ENCODE measurements at places on chromosomes 13 and 19. TPM values are rescaled to one million over a fixed set of nuclear protein-coding genes. Genes with fewer than 3 reads are reported as not detected.

The ZNF568 gene
- 13.1 TPM for total RNA-seq

The TPGS1 gene
- total RNA-seq = 23.1 TPM

The UTP14C gene
- 20.3 TPM for total RNA-seq

The IZUMO2 gene
- total RNA-seq = not detected

The UBL3 gene
- total RNA-seq = 34.1 TPM

The ZNF99 gene
- total RNA-seq = 0.25 TPM

The KCNN1 gene
- total RNA-seq = 0.19 TPM

The EDNRB gene
- total RNA-seq = 60.1 TPM

GRCh38 chr19:11813703-11814028, 407 bp upstream of the ZNF440 start:
- no peak for DNase-seq
- no peaks in the 10 kb centered on the region for H3K4me1 ChIP-seq
- no peaks in the 10 kb centered on the region for H3K27me3 ChIP-seq
- peak overlapping the region; percentile 59 for H3K4me3 ChIP-seq
- H3K27ac ChIP-seq = no peak overlapping the region

- H3K4me3 ChIP-seq = no peak overlapping the region
- H3K4me1 ChIP-seq = peaks cover 4% of the 10 kb centered on the region
- H3K36me3 ChIP-seq = no peaks in the 10 kb centered on the region
- no peak for DNase-seq
- no peak overlapping the region for H3K27ac ChIP-seq
- no peaks in the 10 kb centered on the region for H3K27me3 ChIP-seq
These were observed 147.5 kb downstream of the DIAPH3 start for GRCh38 chr13:60016229-60016628.

DNA sequence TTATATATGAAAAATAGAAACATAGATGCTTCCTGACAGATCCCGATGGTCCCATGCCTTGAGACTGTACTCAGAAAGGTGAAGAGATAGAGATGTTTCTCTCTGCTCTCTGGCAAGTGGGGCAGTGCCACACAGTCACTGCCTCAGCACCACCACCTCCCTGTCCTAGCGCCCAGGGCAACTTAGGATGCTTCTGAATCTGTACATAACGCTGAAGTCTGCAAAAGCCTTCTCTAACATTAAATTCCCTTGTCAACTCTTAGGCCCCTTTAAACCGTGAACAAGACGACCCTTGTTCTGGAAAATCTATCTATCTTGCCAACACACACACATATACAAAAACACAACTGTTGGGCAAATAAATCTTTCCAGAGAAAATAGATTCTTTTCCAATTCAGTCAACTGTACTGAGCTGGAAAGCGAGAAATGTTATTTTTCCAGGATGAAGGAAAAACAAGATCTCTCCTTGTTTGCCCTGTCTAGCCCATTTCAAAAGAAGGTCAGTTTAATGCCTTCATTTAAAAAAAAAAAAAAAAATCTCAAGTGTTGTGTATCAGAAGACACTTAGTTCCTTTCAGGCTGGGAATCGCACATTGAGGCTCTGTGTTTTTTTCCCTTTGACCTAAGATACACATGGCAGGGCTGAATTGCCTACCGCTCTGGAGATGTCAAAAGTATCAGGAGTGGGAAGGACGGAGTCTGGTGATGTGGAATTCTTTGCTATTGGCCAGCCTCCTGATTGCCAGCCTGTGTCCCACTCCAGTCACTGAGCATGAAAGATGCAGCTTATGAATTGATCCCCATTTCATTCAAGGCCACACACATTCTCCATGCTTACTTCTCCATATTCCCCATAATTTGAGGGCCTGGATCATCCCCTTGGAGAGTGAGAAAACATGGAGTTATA, 241.4 kb downstream of the LACC1 start:
- no peak overlapping the region for H3K4me3 ChIP-seq
- H3K36me3 ChIP-seq = no peaks in the 10 kb centered on the region
- H3K27me3 ChIP-seq = no peaks in the 10 kb centered on the region
- peaks cover 23% of the 10 kb centered on the region for H3K4me1 ChIP-seq
- DNase-seq = no peak
- H3K27ac ChIP-seq = no peak overlapping the region

DNA sequence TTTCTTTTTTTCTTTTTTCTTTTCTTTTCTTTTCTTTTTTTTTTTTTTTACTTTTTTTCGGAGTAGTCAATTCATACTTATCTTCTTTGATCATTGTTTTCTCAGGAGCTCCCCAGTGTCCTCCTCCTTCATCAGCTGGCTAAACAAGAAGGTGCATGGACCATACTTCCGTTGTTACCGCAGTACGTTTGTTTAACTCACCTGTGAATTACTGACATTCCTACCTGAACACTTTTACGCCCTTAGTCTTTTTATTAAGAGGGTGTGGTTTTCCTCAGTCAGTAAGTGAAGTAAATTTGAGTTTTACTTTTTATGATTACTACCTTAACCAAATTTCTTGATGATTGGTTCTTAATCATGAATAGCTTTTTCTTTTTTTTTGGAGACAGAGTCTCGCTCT, 47.1 kb downstream of the B3GLCT start:
- no peak for DNase-seq
- no peaks in the 10 kb centered on the region for H3K4me1 ChIP-seq
- H3K27ac ChIP-seq = no peak overlapping the region
- H3K4me3 ChIP-seq = no peak overlapping the region
- no peaks in the 10 kb centered on the region for H3K36me3 ChIP-seq

- H3K36me3 ChIP-seq = no peaks in the 10 kb centered on the region
- H3K4me3 ChIP-seq = no peak overlapping the region
- H3K27me3 ChIP-seq = no peaks in the 10 kb centered on the region
- H3K4me1 ChIP-seq = no peaks in the 10 kb centered on the region
- no peak overlapping the region for H3K27ac ChIP-seq
- no peak for DNase-seq
These were observed 159.9 kb downstream of the KATNAL1 start for GRCh38 chr13:30147421-30147820.

DNA sequence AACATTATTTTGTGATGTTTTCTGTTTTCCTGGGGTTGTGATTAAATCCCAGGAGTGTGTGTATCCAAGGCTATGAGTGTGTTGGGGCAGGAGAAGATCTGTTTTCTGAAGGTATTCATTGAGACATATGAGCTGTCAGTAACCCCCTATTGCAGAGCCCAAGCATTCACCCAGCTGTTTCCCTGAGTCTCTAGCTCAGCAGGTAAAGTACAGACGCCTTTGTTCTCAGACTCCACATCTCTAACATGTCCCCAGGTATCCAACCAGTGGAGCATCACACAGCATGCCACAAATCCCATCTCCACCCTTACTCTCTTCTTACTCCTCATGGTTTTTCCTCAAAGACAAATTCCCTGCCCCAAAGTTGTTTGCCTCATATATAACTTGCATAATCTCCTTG, 213.6 kb downstream of the PCDH20 start:
- no peak overlapping the region for H3K4me3 ChIP-seq
- no peak overlapping the region for H3K27ac ChIP-seq
- no peaks in the 10 kb centered on the region for H3K27me3 ChIP-seq
- no peak for DNase-seq

- no peaks in the 10 kb centered on the region for H3K27me3 ChIP-seq
- DNase-seq = peak; percentile 94
- peaks cover 6% of the 10 kb centered on the region for H3K4me1 ChIP-seq
- H3K36me3 ChIP-seq = no peaks in the 10 kb centered on the region
- peak overlapping the region; percentile 83 for H3K27ac ChIP-seq
These were observed 2.1 kb downstream of the EFNB2 start for GRCh38 chr13:106533101-106533942.

- H3K27me3 ChIP-seq = no peaks in the 10 kb centered on the region
- peak overlapping the region; percentile 99 for H3K4me3 ChIP-seq
- H3K4me1 ChIP-seq = peaks cover 4% of the 10 kb centered on the region
- no peak for DNase-seq
- peak overlapping the region; percentile 100 for H3K27ac ChIP-seq
- peaks cover 2% of the 10 kb centered on the region for H3K36me3 ChIP-seq
These were observed 2.3 kb downstream of the PPP1R15A start for GRCh38 chr19:48874303-48875135.

- no peaks in the 10 kb centered on the region for H3K4me1 ChIP-seq
- H3K27ac ChIP-seq = no peak overlapping the region
- no peak for DNase-seq
- peaks cover 60% of the 10 kb centered on the region for H3K36me3 ChIP-seq
- H3K27me3 ChIP-seq = no peaks in the 10 kb centered on the region
- no peak overlapping the region for H3K4me3 ChIP-seq
These were observed 21.9 kb downstream of the VRK3 start for GRCh38 chr19:50003254-50003788.

GRCh38 chr19:7678971-7679751, 1.5 kb upstream of the TRAPPC5 start:
- H3K27me3 ChIP-seq = no peaks in the 10 kb centered on the region
- H3K4me3 ChIP-seq = no peak overlapping the region
- no peaks in the 10 kb centered on the region for H3K4me1 ChIP-seq
- peak; percentile 29 for DNase-seq
- no peaks in the 10 kb centered on the region for H3K36me3 ChIP-seq

DNA sequence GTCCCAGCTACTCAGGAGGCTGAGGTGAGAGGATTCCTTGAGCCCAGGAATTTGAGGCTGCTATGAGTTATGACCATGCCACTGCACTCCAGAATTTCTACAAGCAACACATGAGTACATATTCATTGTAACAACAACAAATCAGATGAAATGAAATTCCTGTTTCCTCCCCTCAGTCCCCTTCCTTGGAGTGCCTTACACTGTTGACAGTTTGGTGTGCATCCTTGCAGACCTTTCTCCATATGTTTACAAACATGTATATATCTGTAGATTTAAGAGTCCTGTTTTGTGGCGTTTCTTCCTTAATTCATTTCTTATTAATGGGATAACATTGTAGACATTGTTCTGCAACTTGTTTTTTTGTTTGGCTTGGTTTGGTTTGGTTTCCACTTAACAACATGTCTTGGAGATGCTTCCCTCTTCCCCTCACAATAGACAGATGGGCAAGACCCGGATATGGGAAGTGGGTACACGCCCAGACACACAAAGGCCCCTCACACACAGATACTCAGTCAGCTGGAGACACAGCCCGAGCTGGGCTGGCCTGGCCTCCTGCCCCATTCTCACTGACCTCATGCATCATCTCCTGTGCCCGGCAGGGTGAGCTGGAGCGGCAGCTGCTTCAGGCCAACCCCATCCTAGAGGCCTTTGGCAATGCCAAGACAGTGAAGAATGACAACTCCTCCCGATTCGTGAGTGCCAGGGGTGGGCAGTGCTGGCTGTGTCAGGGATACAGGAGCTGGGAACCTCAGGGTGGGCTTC, 21.7 kb downstream of the MYH14 start:
- no peaks in the 10 kb centered on the region for H3K36me3 ChIP-seq
- no peak overlapping the region for H3K27ac ChIP-seq
- DNase-seq = no peak
- H3K27me3 ChIP-seq = no peaks in the 10 kb centered on the region
- no peak overlapping the region for H3K4me3 ChIP-seq
- H3K4me1 ChIP-seq = no peaks in the 10 kb centered on the region

DNA sequence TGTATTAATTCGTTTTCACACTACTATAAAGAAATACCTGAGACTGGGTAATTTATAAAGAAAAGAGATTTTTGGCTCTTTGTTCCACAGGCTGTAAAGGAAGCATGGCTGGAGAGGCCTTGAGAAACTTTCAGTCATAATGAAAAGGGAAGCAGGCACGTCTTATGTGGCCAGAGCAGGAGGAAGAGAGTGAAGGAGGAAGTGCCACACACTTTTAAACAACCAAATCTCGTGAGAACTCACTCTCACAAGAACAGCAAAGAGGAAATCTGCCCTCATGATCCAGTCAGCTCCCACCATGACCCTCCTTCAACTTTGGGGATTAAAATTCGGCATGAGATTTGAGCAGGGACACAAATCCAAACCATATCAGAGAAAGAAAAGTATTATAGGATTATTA, 1255.9 kb upstream of the MIR17HG start:
- no peaks in the 10 kb centered on the region for H3K36me3 ChIP-seq
- no peak for DNase-seq
- no peak overlapping the region for H3K27ac ChIP-seq
- no peak overlapping the region for H3K4me3 ChIP-seq

- H3K4me1 ChIP-seq = no peaks in the 10 kb centered on the region
- no peak for DNase-seq
- H3K36me3 ChIP-seq = no peaks in the 10 kb centered on the region
- H3K27ac ChIP-seq = no peak overlapping the region
- no peaks in the 10 kb centered on the region for H3K27me3 ChIP-seq
These were observed 121.6 kb downstream of the CYSLTR2 start for GRCh38 chr13:48775285-48775684.

DNA sequence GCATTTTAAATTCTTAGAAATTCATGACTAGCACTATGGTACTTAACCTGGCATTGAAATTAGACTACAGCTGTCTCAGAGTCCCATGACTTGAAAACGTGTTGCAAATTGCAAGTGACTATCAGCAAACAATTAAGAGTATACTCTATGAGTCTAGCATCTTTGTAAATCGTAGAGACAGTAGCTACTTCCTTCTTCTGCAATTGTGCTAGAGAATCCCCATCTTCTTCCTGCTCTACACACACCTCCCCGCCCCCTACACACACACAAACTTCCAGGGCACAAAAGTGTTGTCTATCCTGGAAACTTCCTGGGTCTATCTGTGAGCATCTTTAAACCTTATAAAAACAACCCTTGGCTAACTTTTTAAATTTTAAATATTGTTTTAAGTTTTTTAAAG, 35.2 kb upstream of the MIR17HG start:
- no peak for DNase-seq
- H3K27ac ChIP-seq = no peak overlapping the region
- H3K4me1 ChIP-seq = no peaks in the 10 kb centered on the region

- no peaks in the 10 kb centered on the region for H3K4me1 ChIP-seq
- no peak overlapping the region for H3K27ac ChIP-seq
- no peaks in the 10 kb centered on the region for H3K36me3 ChIP-seq
- no peaks in the 10 kb centered on the region for H3K27me3 ChIP-seq
- no peak overlapping the region for H3K4me3 ChIP-seq
These were observed 33.5 kb upstream of the TM9SF2 start for GRCh38 chr13:99467764-99468163.

- peak overlapping the region; percentile 58 for H3K4me3 ChIP-seq
- peaks cover 6% of the 10 kb centered on the region for H3K36me3 ChIP-seq
- H3K4me1 ChIP-seq = no peaks in the 10 kb centered on the region
- no peaks in the 10 kb centered on the region for H3K27me3 ChIP-seq
These were observed 866 bp downstream of the COX7A1 start for GRCh38 chr19:36151144-36152018.

DNA sequence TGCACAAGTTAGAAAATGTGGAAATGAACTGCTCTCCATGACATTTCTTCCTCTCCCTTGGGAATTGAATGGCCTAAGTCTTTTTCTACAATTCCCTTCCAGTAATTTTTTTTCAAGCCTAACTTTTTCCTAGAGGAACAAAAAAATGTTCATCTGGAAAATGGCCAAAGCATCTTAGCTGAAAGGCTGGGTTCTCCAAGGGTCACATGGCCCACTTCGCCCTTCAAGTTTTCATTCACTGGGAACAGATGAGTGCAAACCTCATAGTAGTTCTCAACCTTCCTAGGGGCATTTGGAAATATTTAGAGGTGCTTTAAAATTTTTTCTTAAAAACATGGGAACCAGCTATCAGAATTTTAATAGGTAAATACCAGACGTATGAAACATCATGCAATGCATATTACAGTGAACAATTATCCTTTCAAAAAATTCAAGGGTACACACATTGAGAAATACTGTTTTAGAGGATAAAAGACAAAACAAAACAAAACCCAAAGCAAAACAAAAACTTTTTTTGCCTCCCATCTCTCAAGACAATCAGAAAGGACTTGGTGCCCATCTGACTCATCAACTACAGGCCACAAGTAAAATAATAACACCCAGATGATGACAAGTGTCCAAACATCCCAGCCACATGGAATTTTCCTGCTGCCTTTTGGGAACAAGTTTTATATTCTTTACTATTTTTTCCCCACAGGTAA, 208.8 kb downstream of the SLITRK6 start:
- no peaks in the 10 kb centered on the region for H3K4me1 ChIP-seq
- H3K36me3 ChIP-seq = no peaks in the 10 kb centered on the region
- DNase-seq = no peak

Data from kidney (tissue), 22 donors.